ENCODE measurements at places on chromosomes 4 and X. TPM values are rescaled to one million over a fixed set of nuclear protein-coding genes. Genes with fewer than 3 reads are reported as not detected.

- no peak overlapping the region for H3K4me3 ChIP-seq
- H3K27me3 ChIP-seq = no peaks in the 10 kb centered on the region
- H3K36me3 ChIP-seq = no peaks in the 10 kb centered on the region
- no peak for DNase-seq
- no peaks in the 10 kb centered on the region for H3K4me1 ChIP-seq
- no peak overlapping the region for H3K27ac ChIP-seq
These were observed 87.9 kb downstream of the FRAS1 start for GRCh38 chr4:78145008-78145407.

DNA sequence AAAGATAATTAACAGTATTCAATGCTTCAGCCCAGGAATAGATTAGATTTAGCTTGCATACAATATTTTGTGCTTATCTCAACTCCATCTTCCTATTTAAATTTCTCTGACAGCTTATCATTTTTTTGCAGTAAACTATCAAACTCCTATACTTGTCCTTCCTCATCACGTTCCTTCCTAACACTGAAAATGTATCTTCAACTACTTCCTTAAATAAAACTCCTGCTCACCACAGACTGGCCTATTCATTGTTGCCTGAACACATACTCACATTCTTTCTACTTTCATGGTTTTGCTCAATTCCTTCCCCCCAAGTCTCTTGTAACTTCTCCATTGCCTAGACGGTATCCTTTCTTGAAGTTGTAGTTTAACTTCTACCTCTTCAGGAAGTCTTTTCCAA is 28.5 kb upstream of the PTPN13 start:
- H3K27me3 ChIP-seq = no peaks in the 10 kb centered on the region
- no peaks in the 10 kb centered on the region for H3K36me3 ChIP-seq
- no peak overlapping the region for H3K4me3 ChIP-seq
- no peak overlapping the region for H3K27ac ChIP-seq

OPRPN gene
- polyA plus RNA-seq = not detected

BTK gene
- 4.0 TPM for polyA plus RNA-seq

SLITRK4 gene
- polyA plus RNA-seq = 6.0 TPM

Measured in adrenal gland (tissue), 19 donors.